ENCODE measurements at places on chromosomes 3 and 15.

- no peak for DNase-seq
These were observed 610 bp downstream of the LIPC start for GRCh38 chr15:58432401-58432800.

DNA sequence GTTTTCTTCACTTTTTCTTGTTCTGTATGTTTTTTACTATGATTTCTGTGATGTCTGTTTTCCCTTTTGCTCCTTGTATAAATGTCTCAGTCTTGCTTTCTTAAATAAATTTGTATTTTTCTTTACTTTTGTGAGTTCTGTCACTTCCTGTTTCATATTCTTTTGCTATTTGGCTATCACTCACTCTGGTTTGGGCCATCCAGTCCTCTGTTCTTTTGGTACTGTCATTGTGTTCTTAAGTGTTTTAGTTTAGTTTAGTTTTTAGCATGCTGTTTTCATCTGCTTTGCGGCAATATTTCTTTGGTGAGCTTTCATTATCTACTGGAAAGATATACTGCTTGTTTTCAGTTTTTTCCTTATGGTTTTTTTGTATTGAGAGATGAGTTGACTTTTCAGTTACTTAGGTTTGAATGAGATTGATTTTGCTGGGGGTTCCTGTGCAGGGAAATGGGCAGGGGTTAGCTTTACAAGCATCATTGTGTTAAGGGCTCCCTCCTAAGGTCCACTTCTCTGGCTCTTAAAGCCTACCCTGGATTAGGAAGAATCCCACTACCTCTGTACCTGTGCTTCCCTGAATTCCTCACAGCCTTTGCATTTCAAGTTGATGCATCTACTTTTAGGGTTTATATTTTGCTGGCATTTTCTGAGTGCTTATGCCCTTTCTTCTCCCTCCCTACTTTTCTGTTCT, 35.1 kb downstream of the PDCD6IP start:
- DNase-seq: no peak

- no peak for DNase-seq
These were observed 218.6 kb downstream of the PTPRG start for GRCh38 chr3:61780016-61780415.

GRCh38 chr3:28173836-28174235, 67.6 kb upstream of the CMC1 start:
- DNase-seq: no peak

- no peak for DNase-seq
These were observed 1.1 kb downstream of the CNBP start for GRCh38 chr3:129182390-129183185.

- no peak for DNase-seq
These were observed 7.9 kb upstream of the KCNMB3 start for GRCh38 chr3:179258820-179259219.

GRCh38 chr3:117898722-117899522, 1135.7 kb downstream of the IGSF11 start:
- DNase-seq: no peak

DNA sequence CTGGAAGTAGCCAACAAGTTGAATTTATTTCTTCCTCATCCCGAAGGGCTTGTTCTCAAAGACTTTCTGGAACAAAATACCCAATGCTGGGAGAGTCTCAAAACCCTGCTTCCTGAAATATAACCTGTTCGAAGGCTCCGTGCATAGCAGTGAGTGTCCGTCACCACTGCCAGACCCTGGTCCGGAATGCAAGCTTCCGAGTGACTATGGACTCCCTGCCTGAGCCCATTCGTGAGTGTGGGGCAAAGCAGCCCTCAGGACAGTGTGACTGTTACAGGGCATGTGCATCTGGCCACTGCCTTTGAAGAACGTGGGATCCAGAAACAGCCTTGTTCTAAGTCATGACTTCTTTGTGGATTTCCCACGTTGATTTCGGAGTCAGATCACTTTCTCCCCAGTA, 214.5 kb upstream of the IGF1R start:
- no peak for DNase-seq

DNA sequence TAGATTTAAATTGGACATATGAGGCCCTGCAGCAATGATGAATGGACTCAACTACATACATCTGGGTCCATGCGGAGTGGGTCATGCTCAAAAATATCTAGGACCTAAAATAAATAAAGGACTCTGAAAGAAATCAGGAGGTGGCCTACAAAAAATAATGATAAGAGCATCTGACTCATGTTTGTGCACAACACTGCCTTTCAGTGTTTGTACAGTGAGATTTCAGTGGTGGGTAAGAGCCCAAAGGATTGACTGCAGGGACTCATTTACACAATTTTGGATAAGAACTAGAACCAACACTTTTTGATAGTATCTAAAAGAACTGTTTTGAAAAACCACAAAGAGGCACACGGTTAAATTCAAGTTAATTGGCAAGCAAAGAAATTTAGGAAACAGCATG, 285.5 kb downstream of the SLC9A9 start:
- DNase-seq: no peak

GRCh38 chr15:87816811-87817210, 439.7 kb downstream of the NTRK3 start:
- DNase-seq: no peak

- DNase-seq: no peak
These were observed 8.2 kb upstream of the PAQR5 start for GRCh38 chr15:69290346-69291164.

DNA sequence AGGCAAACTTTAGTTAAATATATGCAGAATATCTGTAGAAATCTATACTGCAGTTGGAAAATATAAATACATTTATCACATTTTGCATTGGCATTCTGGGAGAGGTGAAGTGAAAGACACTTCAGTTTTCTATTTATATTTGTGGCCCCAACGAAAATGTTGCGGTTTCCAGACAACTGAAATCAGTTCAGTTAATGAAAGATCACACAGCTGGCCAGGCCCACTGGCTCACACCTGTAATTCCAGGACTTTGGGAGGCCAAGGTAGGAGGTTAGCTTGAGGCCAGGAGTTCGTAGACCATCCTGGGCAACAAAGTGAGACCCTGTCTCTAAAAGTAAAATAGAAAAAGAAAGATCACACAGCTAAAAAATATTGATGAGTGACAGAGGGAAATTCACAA, 11.9 kb upstream of the CLASP2 start:
- no peak for DNase-seq

GRCh38 chr3:30289324-30289723, 317.1 kb upstream of the TGFBR2 start:
- DNase-seq: no peak

DNA sequence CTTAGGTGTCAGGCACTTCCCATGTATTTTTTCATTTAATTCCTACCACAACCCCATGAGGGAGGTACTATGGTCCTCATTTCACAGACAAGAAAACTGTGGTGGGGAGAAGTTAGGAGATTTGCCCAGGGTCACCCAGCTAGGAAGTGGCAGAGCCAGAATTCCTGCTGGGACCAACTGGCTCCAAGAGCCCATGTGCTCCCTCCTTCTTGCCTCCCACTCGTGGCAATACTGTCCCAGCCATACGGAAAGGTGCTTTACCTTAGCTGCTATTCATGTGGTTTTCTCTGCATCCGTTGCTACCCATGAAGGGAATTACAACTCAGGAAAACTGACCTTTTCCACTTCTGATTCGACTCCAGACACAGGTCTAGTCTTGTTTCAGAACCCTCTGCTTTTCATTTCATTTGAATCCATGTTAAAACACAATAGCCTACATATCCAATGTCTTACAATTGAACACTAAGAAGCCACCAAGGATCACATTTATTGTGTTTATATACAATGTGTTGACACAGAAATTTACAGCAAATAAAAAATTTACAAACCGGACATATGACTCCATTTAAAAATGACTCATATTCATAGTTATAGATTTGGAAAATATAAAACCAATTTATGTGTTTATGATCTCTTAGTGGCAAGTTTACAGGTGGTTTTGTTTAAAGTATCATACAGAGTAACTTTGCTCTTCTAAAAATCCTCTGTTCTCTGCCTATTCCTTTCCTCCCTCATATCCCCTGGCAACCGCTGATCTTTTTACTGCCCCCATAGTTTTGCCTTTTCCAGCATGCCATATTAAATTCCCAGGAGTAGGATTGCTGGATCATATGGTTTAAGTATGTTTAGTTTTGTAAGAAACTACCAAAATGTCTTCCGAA, 58.8 kb downstream of the BTD start:
- DNase-seq: no peak

- DNase-seq: peak; percentile 80
These were observed 195.0 kb downstream of the ZNF621 start for GRCh38 chr3:40719660-40720287.

DNA sequence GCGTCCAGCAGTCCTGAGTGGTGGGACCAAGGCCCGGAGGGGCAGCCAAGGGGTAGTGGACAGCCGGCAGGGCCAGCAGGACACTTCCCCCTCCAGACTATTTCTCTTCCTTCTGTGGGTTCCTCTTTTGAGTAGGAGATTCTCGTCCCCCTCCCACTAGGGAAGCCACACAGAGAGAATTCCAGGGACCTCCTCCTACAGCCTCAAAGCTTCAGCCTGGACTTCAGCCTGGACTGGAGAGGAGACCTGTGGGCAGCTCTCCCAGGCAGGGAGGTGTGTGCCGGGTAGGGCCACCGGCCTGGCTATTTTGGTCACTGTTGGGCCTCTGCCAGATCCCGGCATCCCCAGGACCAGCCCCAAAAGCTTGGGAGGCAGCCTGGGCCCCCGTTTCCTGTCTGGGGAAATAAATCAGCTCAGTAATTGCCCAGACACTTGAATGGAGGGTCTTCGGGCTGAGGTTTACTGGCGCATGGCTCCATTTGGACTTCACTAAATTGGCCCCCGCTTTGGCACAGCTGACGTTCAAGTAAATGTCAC, 1.3 kb downstream of the SLC6A6 start:
- peak; percentile 58 for DNase-seq

DNA sequence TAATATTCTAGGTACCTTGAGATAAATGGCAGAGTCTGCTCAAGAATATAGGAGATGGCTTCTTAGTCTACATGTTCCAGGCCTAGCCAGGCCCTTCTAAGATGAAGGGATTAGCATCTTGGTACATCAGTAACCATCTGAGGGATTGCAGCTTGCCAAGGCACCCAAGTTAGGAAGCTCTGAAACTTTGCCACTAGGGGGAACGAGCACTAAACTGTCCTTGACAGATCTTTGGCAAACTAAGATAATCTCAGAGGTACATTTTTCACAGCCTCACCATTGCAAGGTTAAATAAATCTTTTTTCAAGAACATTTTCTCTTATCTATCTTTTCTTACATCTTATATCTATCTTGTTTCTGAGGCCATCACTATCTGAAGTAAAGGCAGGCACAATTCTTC, 351.2 kb downstream of the RAP2B start:
- no peak for DNase-seq

DNA sequence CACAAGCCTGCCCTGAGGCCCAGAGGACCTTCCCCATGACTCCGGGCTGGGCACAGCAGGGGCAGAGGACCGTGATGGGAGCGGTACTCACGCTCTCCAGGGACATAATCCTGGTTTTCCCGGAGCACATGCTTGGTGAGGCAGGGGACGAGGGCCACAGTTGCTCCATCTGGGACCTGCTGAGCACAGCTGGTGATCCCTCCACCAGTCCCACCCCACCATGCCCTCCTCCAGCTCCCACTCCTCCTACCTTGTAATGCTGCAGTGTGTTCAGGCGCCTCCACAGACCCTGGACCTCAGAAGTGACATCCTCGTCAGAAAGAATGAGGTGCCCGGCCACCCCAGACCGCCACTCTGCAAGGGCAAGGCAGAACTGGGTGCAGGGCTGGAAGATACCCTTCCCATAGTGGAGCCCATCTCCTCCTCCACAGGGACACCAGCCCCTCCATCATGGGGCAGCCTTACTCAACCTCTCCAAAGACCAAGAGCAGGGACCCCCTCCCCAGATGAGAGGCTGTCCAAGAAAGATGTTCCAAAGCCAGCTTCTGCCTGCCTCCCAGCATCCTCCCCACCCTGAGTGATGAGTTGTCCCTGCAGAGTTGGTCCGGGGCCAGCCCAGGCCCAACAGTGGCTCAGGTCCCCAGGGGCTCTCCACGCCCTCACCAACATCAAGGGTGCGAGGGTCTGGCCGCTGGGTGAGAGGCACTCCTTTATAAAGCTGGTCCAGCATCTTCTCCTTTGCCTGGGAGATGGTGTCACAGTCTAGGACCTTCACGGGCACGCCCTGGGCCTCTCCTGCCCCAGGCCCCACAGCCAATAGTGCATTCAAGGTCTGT, 19.5 kb downstream of the PLXNB1 start:
- peak; percentile 0 for DNase-seq

DNA sequence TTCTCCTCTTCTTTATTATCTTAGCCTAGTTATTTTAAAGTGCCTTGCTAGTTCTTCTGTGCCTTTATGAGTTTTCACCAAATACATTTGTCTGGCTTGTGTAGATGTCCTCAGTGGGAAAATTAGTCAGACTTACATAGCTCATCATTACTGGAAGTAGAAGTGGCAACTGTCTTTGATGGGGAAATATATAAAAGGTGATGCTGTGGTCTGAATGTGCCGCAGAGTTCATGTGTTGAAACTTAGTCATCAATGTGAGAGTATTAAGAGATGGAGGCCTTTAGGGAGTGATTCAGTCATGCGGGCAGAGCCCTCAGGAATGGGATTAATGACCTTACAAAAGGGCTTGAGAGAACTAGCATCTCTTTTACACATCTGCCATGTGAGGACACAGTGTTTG, 6.4 kb upstream of the ERICH6 start:
- no peak for DNase-seq

- DNase-seq: no peak
These were observed 107.1 kb upstream of the TPM1 start for GRCh38 chr15:62935300-62936081.

- peak; percentile 84 for DNase-seq
These were observed 72.4 kb downstream of the TBC1D2B start for GRCh38 chr15:78004919-78005634.

DNA sequence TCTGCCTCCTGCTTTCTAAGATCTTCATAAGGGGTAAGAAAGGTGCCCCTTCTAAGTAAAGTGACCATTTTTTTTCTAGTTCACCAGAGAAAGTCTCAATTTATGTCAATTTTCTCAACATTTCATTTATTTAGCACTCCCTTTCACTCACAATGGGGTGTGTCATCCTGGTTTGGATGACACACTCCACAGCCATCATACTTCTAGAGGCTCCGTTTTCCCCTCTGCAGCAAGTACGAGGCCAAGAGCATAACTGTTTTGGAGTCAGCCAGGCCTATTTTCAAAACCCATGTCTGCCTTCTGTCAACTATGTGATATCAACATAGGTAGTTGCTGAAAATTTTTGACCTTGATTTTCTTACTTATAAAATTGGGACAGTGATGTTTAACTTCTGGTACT, 703.2 kb downstream of the NLGN1 start:
- no peak for DNase-seq

DNA sequence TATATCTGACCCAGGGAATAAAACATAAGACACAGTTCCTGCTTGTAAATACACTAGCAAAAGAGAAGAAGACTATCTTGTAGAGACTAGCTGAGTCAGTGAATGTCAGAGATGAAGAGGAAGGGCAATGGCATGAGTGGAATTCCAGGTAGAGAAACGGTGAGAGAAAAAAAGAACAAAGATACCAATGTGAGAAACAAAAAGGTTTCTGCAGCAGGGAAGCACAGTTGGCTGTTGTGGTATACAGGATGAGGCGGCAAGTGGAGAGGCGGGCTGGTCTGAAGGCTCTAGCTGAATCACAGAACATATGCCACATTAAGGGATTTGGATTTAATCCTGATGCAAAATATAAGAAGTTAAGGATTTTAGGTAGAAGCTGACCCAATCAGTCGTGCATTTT, 17.1 kb upstream of the TASOR start:
- no peak for DNase-seq

- peak; percentile 11 for DNase-seq
These were observed 36.0 kb downstream of the GRAMD2A start for GRCh38 chr15:72161361-72162132.

GRCh38 chr15:38598749-38599148, 34.1 kb upstream of the RASGRP1 start:
- no peak for DNase-seq

- DNase-seq: no peak
These were observed at the start of gene ZNF385D for GRCh38 chr3:21750831-21751391. Gene ZNF385D, minus strand, starts transcription at chr3:21751210. Its CDS starts 294 bp downstream, at chr3:21750916.

- no peak for DNase-seq
These were observed 2.5 kb downstream of the SEMA3B start for GRCh38 chr3:50271314-50271936.

Data from stomach (tissue), 19 donors.